ENCODE measurements at places on chromosomes 5 and 9. TPM values are rescaled to one million over a fixed set of nuclear protein-coding genes. Genes with fewer than 3 reads are reported as not detected.

NAA35 gene
- total RNA-seq: 28.3 TPM

SOX30 gene
- 0.05 TPM for total RNA-seq

C5orf63 gene
- total RNA-seq: 4.0 TPM

GABRA6 gene
- total RNA-seq: not detected

SPARC gene
- total RNA-seq: 17.7 TPM

PCDHA4 gene
- 1.8 TPM for total RNA-seq

PTPRD gene
- 0.13 TPM for total RNA-seq

Measured in A549 treated with DMSO at 1 μM for 4 hours (cell line).